Right ventricle myocardium superior (tissue), 1 donor: ENCODE measurements at places on chromosomes 11 and 22. TPM values are rescaled to one million over a fixed set of nuclear protein-coding genes. Genes with fewer than 3 reads are reported as not detected.

DNA sequence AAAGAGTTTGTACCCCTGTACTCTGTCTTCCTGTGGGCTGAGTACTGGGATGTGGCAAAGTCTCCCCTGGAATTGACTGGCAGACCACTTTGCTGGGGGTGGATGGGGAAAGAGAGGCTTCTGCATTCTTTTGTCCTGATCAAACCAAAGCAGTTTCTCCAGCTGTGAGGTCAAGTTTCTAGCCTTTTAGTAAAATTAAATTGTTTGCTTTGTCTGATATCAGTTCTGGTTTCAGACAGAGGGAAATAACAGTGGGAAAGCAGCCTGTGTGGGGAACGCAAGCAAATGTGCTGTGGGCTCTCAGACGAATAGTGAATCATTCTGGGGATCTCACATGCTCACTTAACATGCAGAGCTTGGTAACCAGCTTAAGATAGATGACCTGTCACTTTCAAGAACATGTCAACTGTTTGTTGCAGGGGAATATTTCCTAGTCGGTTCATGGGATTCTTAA, 151.6 kb downstream of the FAT3 start:
- no peak for DNase-seq

DERL3 gene
- total RNA-seq, result 2.8 TPM

DNA sequence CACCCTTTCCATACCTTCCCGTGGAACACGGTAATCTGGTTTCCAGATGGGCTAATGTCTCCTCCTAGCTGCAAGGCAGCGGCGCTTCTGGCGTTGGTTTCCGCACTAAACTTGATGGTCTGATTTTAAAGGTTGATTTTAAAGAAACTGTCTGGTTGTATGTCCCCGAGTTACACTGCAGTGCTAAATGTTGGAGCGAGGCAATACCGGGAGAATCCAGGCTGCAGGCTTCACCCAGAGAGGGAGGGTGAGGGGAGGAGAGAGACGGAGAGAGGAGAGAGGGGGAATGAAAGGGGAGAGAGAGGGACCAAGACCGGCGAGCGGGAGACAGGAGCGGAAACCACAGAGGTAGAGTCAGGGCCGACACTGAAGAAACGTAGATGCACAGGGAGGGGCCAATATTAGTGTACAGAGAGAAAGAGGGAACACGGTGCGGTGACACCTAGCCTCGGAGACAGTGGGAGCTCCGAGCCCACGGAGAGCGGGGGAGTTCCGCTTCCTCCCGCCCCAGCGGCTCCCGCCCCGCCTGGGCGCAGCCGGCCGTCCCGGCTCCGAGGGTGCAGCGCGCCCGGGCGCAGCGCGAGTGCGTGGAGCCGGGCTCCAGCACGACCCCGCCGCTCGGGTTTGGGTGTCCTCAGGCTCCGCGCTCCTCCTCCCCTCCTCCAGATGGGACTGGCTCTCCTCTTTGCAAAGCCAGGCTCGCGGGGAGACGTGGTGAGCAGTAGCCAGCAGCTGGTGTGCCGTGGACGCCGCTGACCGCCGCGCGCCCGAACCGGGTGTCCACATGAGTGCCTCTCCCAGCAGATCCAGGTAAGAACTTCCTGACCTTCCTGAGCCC, 71.9 kb upstream of the GRAMD1B start:
- DNase-seq, result peak; percentile 52

- DNase-seq, result no peak
Observed at GRCh38 chr11:22787551-22788162, 41.9 kb downstream of the SVIP start.

EFCAB6 gene
- total RNA-seq, result 1.7 TPM

SCO2 gene
- not detected for total RNA-seq

- no peak for DNase-seq
Observed at GRCh38 chr11:73394416-73395296, 18.5 kb downstream of the RELT start.

GRCh38 chr22:28815111-28815510, 14.7 kb upstream of the XBP1 start:
- no peak for DNase-seq

GRCh38 chr11:134365011-134365925, 33.5 kb downstream of the GLB1L2 start:
- DNase-seq, result no peak

VPREB1 gene
- total RNA-seq, result not detected

GRCh38 chr22:37633089-37633624, 6.3 kb upstream of the SH3BP1 start:
- DNase-seq, result no peak

GRCh38 chr11:12456651-12457579, 79.5 kb downstream of the PARVA start:
- no peak for DNase-seq

GRCh38 chr11:83694191-83694910, 408.2 kb upstream of the CCDC90B start:
- no peak for DNase-seq

GRCh38 chr11:30983143-30983542, 386.4 kb downstream of the DCDC1 start:
- DNase-seq, result no peak

RRP8 gene
- 19.8 TPM for total RNA-seq
